ENCODE measurements at places on chromosomes 6 and 20. TPM values are rescaled to one million over a fixed set of nuclear protein-coding genes. Genes with fewer than 3 reads are reported as not detected.

Gene CTCFL
- polyA plus RNA-seq = not detected

Gene OTOR
- polyA plus RNA-seq = not detected

Gene FGD2
- polyA plus RNA-seq = 2.6 TPM

Gene ATP9A
- 79.4 TPM for polyA plus RNA-seq

Gene PSMB1
- polyA plus RNA-seq = 139 TPM

Gene BPIFB4
- 0.30 TPM for polyA plus RNA-seq

Gene TTK
- 10.1 TPM for polyA plus RNA-seq

Gene WFDC12
- polyA plus RNA-seq = not detected

Gene TNNC2
- polyA plus RNA-seq = 7,373 TPM

Gene GABBR1
- polyA plus RNA-seq = 22.6 TPM

Gene HTR1E
- not detected for polyA plus RNA-seq

Gene EDN3
- 32.2 TPM for polyA plus RNA-seq

Gene ZFP57
- polyA plus RNA-seq = not detected

Gene CRYBG1
- 2.2 TPM for polyA plus RNA-seq

Gene SMPDL3A
- polyA plus RNA-seq = 18.7 TPM

Gene TUBB2B
- polyA plus RNA-seq = 60.9 TPM

Gene ZBTB9
- polyA plus RNA-seq = 7.1 TPM

Gene PBOV1
- polyA plus RNA-seq = not detected

Gene CPNE5
- 8.1 TPM for polyA plus RNA-seq

Gene PRSS35
- 26.2 TPM for polyA plus RNA-seq

Gene PCSK2
- polyA plus RNA-seq = 0.76 TPM

Gene CLPSL1
- polyA plus RNA-seq = not detected

Gene OOEP
- 0.16 TPM for polyA plus RNA-seq

Gene CST2
- not detected for polyA plus RNA-seq

Gene SNTA1
- polyA plus RNA-seq = 42.4 TPM

Gene C6orf15
- not detected for polyA plus RNA-seq

Gene CLDN20
- polyA plus RNA-seq = 0.60 TPM

Gene SYCP2
- 3.0 TPM for polyA plus RNA-seq

Gene ZNF133
- polyA plus RNA-seq = 13.1 TPM

Gene DZANK1
- 1.7 TPM for polyA plus RNA-seq

Gene NHLRC1
- polyA plus RNA-seq = 3.4 TPM
